Fibroblast of villous mesenchyme (primary cell): ENCODE measurements at places on chromosomes 2 and 18. TPM values are rescaled to one million over a fixed set of nuclear protein-coding genes. Genes with fewer than 3 reads are reported as not detected.
A peak's percentile ranks its signal among the peaks of the same experiment; 100 is the strongest.

Gene GPR39
- 3.2 and 5.6 TPM in 2 replicates for total RNA-seq

DNA sequence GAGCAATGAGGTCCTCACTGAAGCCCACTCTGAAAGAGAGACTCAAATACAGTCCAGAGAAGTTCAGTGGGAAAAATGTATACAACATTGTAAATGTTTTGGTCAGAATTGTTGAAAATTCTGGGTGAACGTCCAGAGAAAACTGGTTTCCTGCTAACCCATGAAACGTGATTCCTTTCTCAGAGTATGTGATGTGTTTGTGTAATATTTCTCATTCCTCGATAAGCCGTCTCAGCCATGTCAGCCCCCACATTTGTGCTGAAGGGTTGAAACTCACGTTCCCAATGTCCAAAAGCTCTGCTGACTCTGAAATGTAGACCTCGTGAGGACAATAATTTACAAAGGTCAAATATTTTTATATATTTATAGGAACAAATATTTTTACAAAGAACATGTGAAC is 51.6 kb downstream of the BMP10 start:
- DNase-seq = peak; percentile 32

DNA sequence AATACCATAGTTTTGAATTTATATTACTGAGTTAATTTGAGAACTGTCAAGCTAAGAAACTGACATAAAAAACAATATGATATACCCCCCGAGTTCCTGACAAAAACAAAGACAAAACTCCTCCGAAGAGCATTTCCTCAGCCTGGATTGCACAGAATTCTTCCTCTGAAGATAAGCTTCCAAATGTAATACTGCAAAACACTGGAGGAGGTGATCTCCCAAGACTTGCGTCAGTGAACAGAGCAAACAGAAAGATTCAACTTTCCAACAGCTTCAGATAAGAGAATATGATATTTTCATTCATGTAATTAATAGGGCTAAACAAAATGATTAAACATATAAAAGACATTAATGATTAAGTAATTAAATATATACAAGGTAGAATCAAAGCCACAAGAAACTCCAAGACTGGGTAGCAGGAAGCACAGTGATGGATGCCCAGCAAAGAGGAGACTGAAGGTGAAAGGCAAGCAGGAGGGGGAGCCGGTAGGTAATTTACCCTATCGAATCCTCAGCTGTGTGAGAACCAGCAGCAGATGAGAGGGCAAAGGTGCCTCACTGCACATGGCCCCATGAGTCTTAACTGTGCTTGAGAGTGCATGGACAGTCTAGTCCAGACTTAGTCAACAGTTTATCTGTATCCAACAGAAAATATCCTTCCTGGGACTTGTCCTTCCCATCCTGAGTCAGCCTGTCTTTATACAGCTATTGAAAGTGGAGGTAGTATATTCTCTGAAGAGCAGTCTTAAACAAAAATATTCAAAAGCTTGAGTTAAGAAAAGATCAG is 18.3 kb upstream of the SERPINB3 start:
- no peak for DNase-seq

- no peak for DNase-seq
Measured at GRCh38 chr2:10820978-10821695, 8.6 kb upstream of the PDIA6 start.

GRCh38 chr2:20005067-20005627 is 7.3 kb downstream of the MATN3 start:
- no peak for DNase-seq

GRCh38 chr18:58069721-58070292 is 25.8 kb downstream of the NEDD4L start:
- DNase-seq = no peak

Gene MDH1B
- 0.64 and 1.3 TPM in 2 replicates for total RNA-seq

Gene ATOH8
- 6.8 and 9.1 TPM in 2 replicates for total RNA-seq

Gene CHN1
- total RNA-seq = 45.3 and 64.1 TPM in 2 replicates

GRCh38 chr18:34493566-34494358 is 216.3 kb upstream of the DTNA start:
- no peak for DNase-seq

GRCh38 chr2:159193791-159194190 is 92.7 kb downstream of the WDSUB1 start:
- no peak for DNase-seq

Gene SLC9A4
- under 0.01 TPM in 1 of 2 replicates, not detected in the other for total RNA-seq

Gene STPG4
- total RNA-seq = 0.64 and 2.2 TPM in 2 replicates

Gene DQX1
- not detected in 2 replicates for total RNA-seq

- DNase-seq = no peak
Measured at GRCh38 chr18:46678041-46678440, 21.0 kb upstream of the LOXHD1 start.

GRCh38 chr18:76981396-76981968 is 151.1 kb downstream of the MBP start:
- no peak for DNase-seq

- no peak for DNase-seq
Measured at GRCh38 chr2:207662203-207662602, 37.0 kb upstream of the METTL21A start.

DNA sequence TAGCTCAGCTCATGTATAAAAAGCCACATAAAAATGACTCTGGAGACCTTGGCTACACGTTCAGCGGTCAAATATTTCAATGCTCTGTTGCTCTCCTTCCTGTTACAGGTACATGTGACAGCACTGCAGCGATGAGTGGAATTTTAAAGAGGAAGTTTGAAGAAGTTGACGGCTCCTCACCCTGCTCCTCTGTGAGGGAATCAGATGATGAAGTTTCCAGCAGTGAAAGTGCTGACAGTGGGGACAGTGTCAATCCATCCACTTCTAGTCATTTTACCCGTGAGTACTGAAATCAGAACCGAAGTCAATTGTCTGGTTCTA is 125.4 kb downstream of the CSRNP3 start:
- no peak for DNase-seq

- no peak for DNase-seq
Measured at GRCh38 chr2:210768329-210768910, 212.0 kb downstream of the CPS1 start.

GRCh38 chr2:42107249-42108042 is 59.6 kb downstream of the PKDCC start:
- no peak for DNase-seq

DNA sequence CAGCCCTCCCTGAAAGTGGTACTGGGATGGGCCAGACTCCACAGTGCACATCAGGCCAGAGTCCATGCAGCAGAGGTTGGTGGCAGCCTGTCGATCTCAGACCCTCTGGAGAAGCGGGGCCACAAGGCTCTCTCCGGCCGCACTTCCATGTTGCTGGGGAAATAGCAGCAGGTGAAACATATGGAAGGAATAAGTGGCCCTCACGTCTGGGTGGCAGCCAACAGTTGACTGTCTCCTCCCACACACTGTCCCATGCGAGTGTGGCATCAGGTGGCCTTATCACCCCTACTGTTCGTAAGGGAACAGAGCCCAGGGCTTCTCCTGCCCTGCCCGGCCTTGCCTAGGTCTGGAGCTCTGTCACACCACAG is 58.1 kb upstream of the FOSL2 start:
- DNase-seq = no peak

GRCh38 chr2:112092286-112093041 is 37.4 kb downstream of the TMEM87B start:
- DNase-seq = peak; percentile 33

GRCh38 chr2:45241061-45241561 is 231.9 kb upstream of the SIX2 start:
- peak; percentile 65 for DNase-seq

Gene POTEC
- total RNA-seq = under 0.01 TPM in 1 of 2 replicates, not detected in the other

- DNase-seq = peak; percentile 75
Measured at GRCh38 chr2:183034806-183035205, 3.5 kb downstream of the NCKAP1 start.

DNA sequence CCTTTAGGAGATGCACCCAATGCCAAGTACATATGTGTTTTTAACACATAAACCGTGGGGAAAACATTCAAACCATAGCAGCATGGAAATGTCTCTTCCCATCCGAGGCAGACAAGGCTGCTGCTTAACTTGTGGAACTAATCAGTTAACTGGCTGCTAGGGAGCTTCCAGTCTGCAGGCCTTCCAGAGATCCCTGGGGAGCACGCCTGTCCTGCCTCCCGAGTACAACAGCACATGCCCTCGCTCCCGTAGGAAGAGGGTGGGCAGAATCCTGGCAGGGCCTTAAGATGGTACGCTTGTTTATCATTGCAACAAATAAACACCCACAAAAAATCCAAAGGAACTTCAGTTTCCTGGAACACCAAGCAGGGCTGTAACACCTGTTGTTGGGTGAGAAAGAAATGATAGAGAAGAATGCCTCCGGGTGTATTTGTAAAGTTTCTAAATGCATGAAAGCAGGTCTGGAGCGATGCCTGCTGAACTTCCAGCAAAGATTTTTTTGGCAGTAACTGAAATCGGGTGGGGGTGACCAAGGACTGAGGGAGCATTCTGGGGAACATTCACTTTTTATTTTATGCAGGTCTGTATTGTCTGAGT is 56.2 kb downstream of the EDAR start:
- DNase-seq = no peak

Gene WDR35
- total RNA-seq = 11.3 and 13.0 TPM in 2 replicates

DNA sequence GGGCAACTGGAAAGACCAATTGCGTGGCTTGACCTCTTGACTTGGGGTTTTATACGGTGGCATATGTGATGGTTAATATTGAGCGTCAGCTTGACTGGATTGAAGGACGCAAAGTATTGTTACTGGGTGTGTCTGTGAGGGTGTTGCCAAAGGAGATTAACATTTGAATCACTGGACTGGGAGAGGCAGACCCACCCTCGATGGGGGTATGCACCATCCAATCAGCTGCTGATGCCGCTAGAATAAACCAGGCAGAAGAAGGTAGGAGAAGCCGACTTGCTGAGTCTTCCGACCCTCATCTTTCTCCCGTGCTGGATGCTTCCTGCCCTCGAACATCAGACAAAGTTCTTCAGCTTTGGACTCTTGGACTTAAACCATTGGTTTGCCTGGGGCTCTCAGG is 34.2 kb upstream of the YPEL5 start:
- no peak for DNase-seq

DNA sequence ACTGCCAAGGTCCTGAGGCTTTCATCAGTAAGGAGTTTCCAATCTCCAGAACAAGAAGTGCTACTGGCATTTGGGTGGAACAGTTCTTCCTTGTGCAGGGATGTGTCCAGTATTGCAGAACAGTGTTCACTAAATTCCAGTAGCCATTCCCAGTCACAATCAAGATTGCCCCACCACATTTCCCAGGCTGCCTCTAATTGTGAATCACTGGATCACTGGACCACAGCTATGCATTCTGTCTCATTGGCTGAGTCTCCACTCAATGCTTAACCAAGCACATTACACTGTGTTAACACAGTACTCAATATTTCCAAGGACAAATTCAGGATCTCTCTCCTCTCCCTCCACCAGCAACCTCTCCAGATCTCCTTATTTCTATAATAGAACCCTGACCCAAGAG is 160.2 kb upstream of the CCDC150 start:
- peak; percentile 48 for DNase-seq

DNA sequence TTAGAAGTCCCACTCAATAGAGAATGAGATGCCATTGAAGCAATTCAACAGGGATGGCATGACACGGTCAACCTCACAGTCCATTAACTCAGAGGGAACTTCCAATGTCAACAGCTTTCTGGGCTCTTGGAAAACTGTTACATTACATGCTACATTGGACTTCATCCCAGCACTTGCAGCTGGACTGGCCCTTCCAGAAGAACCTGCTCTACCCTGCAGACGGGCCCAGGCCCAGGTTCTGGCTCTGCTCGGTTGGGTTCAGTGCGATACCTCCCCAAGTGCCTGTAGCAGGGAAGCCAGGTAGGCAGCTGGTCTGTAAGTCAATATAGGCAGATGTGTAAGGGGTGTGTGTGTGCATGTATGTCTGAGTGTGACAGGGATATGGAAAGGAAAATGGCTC is 12.9 kb downstream of the LAMA1 start:
- no peak for DNase-seq

DNA sequence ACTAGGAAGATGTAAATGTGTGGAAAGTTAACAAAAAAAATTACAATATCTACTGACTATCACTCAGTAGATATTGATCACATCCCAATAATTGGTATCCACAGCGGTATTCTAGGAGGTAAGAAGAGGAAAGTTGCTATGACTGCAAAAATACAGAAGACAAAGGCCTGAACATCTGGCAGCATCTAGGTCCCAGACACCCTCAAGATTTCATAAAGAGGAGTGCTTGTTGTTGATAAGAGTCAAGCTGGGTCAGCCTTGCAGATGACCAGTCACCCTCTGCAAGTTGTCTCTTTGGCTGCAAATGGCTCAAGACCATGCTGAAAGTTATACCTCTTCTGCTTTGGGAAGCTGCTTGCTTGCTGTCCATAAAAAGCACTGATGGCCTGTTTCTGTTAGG is 228.4 kb upstream of the FBXO11 start:
- no peak for DNase-seq

Gene MYO5B
- under 0.01 TPM in 2 replicates for total RNA-seq

Gene GPR55
- total RNA-seq = not detected in 2 replicates

Gene CLIP4
- 61.5 and 107 TPM in 2 replicates for total RNA-seq

DNA sequence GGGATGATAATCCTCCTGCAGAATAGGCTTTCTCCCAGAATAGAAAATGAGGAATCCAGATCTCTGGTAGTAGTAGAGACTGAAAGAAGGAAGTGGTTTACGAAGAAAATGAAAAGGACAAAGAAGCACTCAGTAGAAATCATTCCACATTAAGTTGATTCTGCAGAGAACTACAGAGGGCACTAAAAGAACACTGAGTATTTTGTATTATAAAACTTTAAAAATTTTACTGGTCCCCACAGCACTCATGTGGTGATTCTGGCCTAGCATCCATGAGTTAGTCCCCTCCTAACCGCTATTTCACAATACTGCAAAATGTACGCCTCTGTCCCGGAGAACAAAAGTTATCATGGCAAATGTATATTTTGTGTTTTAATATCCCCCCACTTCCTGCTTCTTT is 42.9 kb upstream of the SLC35F5 start:
- DNase-seq = no peak

Gene QPCT
- 27.1 and 47.5 TPM in 2 replicates for total RNA-seq

Gene REG3A
- not detected in 2 replicates for total RNA-seq

Gene LINC00305
- not detected in 2 replicates for total RNA-seq

DNA sequence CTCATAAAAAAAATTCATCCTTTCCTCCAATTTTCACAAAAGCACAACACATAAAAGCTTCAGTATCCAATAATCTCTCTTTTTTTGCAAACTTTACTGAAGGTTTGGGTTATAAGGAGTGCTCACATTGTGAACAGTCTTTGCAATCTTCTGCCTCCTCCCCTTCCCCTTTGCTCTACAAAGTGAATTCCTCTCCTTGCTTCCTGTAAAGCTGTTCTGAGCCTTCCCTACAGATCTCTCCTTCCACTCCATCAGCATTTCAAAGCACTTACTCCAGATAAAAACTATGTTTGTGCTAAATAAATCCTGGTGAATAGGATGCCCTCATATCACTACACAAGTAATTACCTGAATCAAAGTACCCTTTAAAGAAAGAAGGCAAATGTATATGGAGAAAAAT is 4.6 kb upstream of the PDK1 start:
- DNase-seq = no peak

GRCh38 chr2:191061381-191061980 is 47.5 kb upstream of the STAT1 start:
- DNase-seq = no peak

- peak; percentile 90 for DNase-seq
Measured at GRCh38 chr18:45753286-45753685, 29.3 kb downstream of the SLC14A1 start.
